Articular chondrocyte of knee joint (primary cell): ENCODE measurements at places on chromosomes 13 and 19. TPM values are rescaled to one million over a fixed set of nuclear protein-coding genes. Genes with fewer than 3 reads are reported as not detected.

The TUBGCP3 gene
- total RNA-seq: 14.8 and 18.2 TPM in 2 replicates

The KCNJ14 gene
- total RNA-seq: 0.65 TPM in 2 replicates

The TNFRSF19 gene
- 2.0 and 7.5 TPM in 2 replicates for total RNA-seq

The FAM216B gene
- total RNA-seq: not detected in 2 replicates

The SPACA7 gene
- total RNA-seq: not detected in 2 replicates

The TGDS gene
- 16.9 and 18.7 TPM in 2 replicates for total RNA-seq

The ZNF446 gene
- total RNA-seq: 9.1 TPM in 2 replicates

The SWSAP1 gene
- total RNA-seq: 0.43 and 0.91 TPM in 2 replicates

The SLC5A5 gene
- total RNA-seq: not detected in 2 replicates

The ZNF749 gene
- total RNA-seq: 6.8 and 7.0 TPM in 2 replicates

The C19orf67 gene
- not detected in 2 replicates for total RNA-seq

The SIGLEC8 gene
- total RNA-seq: not detected in 2 replicates

The TMC4 gene
- total RNA-seq: 1.0 TPM in 1 of 2 replicates, not detected in the other

The RASAL3 gene
- total RNA-seq: not detected in 2 replicates

The SIGLEC9 gene
- not detected in 2 replicates for total RNA-seq

The PEAK3 gene
- total RNA-seq: not detected in 2 replicates

The GPC5 gene
- total RNA-seq: not detected in 2 replicates

The ZNF729 gene
- total RNA-seq: not detected in 2 replicates

The THSD8 gene
- not detected in 2 replicates for total RNA-seq

The SERP2 gene
- total RNA-seq: 5.9 and 6.8 TPM in 2 replicates

The TNNT1 gene
- total RNA-seq: 1.9 and 7.8 TPM in 2 replicates

The DGKH gene
- 11.9 and 12.8 TPM in 2 replicates for total RNA-seq

The TRPM4 gene
- total RNA-seq: 13.4 and 17.0 TPM in 2 replicates

The RGS9BP gene
- total RNA-seq: 0.11 and 0.26 TPM in 2 replicates

The FFAR3 gene
- not detected in 2 replicates for total RNA-seq
